Cerebellar cortex (tissue), 1 donor: ENCODE measurements at places on chromosomes 11 and 22.
A peak's percentile ranks its signal among the peaks of the same experiment; 100 is the strongest.

GRCh38 chr11:8566613-8567210, 27.3 kb downstream of the STK33 start:
- peak; percentile 64 for DNase-seq

- no peak for DNase-seq
These were observed 27.9 kb upstream of the NAP1L4 start for GRCh38 chr11:3020011-3020410.

DNA sequence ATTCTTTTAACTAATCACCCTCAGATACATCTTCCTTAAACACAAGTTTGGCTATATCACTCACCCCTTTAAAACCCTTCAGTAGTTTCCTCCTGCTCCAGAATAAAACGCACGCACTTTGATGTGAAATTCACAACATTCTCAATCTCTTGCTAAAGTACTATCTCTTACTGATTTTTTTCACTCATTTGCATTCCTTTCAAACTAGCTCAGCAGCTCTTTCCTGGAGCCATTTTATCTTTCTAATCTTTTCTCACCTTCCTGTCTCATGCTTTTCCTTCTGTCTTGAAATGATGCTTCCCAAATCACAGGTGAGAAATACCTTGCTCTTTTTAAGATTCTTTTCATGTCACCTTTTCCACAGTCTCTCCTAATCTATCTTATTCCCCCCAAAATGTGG, 1074.4 kb downstream of the DLG2 start:
- no peak for DNase-seq

DNA sequence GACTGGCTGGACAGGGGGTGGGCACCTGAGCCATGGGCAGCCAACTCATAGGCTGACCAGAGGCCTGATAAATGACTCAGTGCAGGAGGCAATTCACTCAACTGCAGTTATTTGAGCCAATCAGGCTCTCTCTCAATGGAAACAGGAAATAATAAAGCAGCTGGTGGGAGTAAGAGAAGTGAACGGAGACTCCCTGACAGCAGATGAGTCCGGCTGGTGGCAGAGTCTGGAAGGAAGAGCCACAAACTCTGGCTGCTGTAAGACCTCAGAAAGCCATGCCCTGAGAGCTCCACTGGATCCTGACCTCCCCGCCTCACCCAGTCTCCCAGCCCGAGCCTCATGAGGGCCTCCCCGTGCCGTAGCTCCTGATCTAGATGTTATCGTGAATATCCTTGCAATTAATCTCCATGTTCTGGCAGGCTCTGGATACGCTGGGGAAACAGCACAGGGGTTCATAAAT, 69.8 kb downstream of the TRIM29 start:
- DNase-seq: no peak

DNA sequence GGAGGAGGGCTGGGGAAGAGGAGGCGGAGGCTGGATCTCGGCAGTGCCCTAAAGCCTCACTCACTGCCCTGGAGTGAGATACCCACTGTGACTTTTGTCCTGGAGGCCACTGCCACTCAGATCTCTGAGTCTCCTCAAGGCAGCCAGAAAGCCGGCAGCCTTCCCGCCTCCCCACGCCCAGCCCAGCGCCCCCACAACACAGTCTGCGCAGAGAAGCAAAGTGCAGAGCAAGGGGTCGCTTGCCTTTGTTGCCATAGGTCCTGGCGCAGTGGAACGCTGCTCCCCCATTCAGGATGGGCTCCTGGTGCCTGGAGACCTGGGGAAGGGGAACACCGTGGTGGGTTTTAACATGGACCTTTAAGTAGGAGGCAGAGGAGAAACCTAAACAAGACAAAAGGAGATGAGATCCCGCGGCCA, 17.6 kb downstream of the PATZ1 start:
- no peak for DNase-seq

DNA sequence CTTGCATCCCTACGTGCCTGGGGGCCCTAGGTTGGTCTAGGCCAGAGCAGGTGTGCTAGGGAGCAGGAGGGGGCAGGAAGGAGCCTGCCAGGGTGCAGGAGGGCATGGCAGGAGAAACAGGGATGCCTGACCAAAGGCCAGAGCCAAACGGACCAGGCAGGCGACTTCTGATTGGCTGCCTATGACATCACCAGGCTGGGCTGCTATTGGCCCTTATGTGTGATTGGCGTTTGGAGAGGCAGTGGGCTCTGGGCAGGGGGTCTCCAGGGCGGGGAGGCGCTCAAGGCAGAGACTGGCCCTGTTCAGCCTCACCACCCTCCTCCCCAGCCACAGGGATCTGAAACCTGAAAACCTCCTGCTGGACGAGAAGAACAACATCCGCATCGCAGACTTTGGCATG, 44.4 kb downstream of the MOB2 start:
- DNase-seq: peak; percentile 95

DNA sequence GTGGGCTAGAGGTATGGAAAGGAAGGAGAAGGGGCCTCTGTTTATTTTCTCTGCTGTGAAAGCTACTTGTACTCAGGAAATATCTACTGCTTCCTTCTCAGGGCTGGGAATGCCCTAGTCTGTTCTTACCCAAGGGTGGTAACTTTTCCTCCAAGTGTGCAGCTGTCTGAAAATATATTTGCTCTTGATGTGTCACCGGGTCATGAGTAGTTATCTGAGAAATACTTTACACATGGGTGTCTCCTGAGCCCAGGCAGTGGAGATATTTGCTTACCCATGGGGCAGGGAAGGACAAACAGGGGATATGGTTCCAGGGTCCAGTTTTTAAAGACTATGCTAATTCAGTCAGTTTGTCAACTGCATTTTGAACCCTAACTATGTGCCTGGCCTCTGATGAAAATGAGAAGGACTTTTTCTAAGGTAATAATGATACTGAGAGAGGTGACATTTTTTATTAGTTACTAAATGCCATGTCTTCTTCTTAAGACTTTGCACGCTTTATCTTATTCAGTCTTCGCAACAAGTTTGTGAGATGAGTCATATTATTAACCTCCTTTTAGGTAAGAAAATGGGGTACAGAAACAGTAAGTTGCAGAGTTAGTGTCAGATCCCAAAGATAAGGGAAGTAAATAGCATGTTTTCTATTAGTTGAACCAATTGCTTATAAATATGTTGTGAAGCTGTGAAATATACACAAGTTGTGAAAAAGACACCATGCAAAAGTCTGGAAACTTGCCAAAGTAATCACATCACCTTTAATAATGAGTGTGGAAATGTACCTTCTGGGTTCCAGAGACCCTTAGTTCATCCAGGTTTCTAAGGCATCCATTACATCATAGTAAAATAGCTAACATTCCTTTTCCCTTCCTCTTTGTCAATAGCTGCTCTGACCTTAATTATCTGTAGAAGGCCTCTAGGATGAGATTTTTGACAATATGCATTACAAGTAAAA, 22.9 kb downstream of the SYTL2 start:
- no peak for DNase-seq

DNA sequence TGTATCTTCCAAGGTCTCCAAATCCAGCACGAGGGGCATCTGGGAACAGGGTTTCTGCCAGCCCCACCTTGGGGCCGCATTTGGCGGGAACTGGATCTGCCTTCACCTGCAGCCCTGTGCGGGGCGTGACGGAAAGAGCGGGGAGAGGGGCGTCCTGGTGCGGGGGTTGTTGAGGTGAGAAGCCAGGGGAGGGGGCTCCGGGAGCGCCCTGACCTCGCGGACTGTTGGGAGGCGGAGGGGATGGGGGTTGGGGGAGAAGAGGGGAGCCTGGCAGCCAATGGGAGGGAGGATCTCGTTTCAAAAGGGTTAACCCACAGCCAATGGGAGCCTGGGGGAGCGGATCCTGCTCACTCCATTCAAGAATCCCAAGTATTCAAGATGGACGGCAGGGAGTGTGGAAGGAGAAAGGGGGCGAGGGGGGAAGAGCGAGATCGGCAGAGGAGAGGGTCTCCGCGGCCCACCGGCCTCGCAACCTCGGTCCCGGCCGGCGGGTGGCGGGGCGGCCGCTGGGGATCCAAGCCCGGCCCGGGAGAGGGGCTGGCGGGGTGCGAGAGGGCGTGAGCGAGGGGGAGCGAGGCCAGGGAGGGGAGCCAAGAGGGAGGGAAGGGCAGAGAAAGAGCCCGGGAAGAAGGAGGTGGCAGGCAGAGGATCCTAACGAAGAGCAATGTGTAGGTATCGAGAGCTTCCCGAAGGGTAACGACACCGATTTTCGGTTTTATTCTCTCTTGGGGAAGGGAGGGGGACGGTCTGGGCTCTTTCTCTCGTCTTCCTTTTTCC, 11.5 kb downstream of the YPEL4 start:
- peak; percentile 97 for DNase-seq

- no peak for DNase-seq
These were observed at the start of gene CNIH2 for GRCh38 chr11:66277471-66278362. TSS of gene CNIH2 (plus strand) at chr11:66278175. CDS start at chr11:66278457, 282 bp downstream.

DNA sequence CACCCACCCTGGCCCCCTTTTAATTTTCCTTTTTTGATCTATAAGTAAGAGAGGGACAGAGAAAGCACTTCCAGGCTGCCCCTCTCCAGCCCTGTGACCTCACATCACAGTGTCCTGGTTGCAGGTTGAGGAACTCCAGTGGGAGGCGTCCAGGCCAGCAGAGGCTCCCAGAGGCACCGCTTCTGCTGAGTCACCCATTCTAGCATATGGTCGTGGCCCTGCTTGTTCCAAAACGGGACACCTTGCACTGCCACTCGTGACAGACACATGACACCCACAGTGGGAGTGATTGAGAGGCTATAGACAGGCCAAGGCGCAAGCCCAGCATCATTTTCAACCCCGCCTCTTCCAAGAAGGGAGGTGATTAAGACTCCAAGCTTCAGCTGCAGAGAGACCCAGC, 16.0 kb upstream of the TMPRSS4 start:
- no peak for DNase-seq

GRCh38 chr22:41799486-41800347, 762 bp upstream of the CCDC134 start:
- DNase-seq: peak; percentile 70

DNA sequence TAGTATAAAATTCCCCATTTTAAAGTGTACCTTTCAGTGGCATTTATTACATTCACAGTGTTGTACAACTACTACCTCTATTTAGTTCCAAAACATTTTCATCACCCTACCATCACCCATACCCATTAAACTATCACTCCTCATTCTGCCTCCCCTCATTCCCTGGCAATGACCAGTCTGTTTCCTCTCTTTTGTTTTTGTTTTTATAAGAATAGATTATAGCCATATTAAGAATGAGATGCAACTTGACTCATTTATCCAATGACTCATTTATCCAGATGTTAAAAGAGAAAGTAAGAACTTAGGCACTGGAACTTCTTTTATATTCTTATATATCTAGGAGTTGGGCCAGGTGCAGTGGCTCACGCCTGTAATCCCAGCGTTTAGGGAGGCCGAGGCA, 156.3 kb downstream of the FAT3 start:
- DNase-seq: no peak

GRCh38 chr11:2770761-2771301, 71.0 kb upstream of the KCNQ1OT1 start:
- DNase-seq: no peak
